ENCODE measurements at places on chromosomes 5 and 9.

DNA sequence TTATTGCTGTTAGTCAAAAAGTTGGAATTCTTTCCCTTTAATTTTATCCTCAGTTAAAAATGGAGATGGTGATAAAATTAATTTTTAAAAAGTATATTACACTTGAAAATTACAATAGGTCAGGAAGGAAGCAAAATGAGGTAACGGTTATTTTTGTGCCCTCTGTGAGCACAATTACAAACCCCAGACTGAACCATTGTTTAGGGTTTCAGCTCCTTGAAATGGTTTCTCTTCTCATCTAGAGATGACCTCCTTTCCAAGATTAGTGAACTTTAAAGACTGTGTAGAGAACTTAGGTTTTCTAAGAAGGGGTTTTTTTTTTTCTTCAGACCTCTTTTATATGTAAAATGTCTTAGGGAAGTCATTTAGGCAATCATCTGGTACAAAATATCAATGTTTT, 126.2 kb upstream of the CHD1 start:
- no peak for DNase-seq

GRCh38 chr5:66628561-66628960, 32.4 kb downstream of the MAST4 start:
- DNase-seq = no peak

- peak; percentile 61 for DNase-seq
Measured at GRCh38 chr5:98905857-98906688, 22.7 kb downstream of the CHD1 start.

GRCh38 chr5:61254969-61255555, 77.0 kb upstream of the ZSWIM6 start:
- DNase-seq = no peak

GRCh38 chr9:33645706-33646105, 121.7 kb downstream of the ANKRD18B start:
- DNase-seq = no peak

GRCh38 chr9:22512495-22512894, 65.9 kb downstream of the DMRTA1 start:
- DNase-seq = no peak

- no peak for DNase-seq
Measured at GRCh38 chr5:171412186-171412585, 7.3 kb upstream of the FGF18 start.

GRCh38 chr5:173330338-173331206, 2.4 kb upstream of the STC2 start:
- no peak for DNase-seq

DNA sequence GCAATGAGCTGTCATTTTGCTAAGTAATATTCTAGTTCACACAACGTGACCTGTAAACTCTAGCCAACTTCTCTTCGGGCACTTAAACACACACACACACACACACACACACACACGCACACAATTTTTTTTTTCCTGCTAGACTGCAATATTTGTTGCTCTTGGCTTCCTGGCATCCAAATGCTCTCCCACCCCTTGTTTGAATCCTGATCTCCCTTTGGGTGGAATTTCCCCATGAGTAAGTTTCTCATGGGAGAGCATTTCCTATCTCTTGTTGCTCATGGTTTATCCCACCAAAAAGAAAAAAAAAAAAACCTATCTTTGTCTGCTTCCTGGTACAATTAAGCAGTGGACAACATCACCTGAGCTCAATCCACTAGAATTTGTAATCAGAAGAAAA, 54.7 kb upstream of the TSLP start:
- DNase-seq = no peak

All from activated CD4-positive, alpha-beta T cell treated with anti-CD3 and anti-CD28 coated beads, Interleukin-2, Interleukin-6, amounts not matched to agents 100 ng/mL and 50 ng/mL, durations not matched to agents 16 hours and 8 hours (primary cell).